ENCODE measurements at places on chromosomes 7 and 10.

DNA sequence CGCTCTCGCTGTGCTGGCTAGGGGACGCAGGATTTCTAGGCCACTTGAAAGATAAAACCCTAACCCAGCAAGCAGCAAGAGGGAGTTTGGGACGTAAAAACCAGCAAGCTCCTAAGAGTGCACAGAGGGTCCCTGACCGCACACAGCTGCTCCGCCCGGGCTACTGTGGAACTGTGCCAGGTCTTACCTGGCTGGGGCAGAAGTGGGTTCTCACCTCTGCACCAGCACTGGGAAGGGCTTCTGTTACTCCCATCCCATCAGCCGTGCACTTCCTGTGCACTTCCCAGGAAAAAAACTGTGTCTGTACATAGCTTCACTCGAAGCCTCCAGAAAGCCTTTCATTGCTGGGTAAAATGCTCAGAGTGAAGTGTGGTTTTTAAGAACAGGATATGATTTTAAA is 45.9 kb upstream of the PTF1A start:
- DNase-seq: no peak

DNA sequence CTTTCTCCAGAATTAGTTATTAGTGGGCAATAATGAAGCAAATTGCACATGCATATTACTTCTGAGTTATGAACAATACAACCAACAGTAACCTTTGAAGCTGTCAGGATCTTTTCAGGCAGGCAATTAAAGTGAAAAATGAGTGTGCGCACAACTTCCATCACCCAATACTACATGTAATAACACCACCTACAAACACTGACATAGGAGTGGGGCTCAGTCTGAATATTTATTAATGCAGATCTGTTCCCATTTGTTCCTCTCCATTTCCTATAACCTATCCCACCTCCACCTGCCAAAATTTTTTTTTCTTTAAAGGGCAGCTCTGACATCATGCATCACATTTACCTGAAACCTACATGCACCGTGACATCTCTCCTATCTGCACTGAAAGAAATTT is 177.2 kb downstream of the JAZF1 start:
- no peak for DNase-seq

DNA sequence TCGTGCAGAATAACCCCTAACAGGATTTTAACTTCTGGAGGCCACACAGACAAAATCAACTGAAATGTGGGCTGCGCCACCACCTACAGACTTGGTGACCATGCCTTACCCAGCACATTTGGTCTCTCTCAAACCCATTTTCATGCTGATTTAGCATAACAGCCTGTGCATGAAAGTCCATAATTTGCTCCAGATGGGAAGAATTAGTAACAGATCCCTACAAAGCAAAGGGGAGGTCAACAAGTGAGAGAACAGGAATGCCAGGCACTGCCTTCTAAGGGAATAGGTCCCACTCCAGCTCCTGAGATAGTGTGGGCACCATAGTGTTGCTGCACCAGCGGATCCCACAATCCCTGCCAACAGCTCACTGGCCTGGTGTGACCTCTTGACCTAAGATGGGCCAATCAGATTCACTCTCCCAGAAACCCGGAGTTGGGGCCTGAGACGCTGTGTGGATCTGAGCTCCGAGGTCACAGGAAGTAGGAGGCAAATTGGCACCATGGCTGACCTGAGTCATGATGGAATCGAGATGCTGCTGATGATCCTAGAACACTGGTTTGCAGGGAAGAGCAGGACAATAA is 32.4 kb downstream of the SLIT1 start:
- DNase-seq: no peak

DNA sequence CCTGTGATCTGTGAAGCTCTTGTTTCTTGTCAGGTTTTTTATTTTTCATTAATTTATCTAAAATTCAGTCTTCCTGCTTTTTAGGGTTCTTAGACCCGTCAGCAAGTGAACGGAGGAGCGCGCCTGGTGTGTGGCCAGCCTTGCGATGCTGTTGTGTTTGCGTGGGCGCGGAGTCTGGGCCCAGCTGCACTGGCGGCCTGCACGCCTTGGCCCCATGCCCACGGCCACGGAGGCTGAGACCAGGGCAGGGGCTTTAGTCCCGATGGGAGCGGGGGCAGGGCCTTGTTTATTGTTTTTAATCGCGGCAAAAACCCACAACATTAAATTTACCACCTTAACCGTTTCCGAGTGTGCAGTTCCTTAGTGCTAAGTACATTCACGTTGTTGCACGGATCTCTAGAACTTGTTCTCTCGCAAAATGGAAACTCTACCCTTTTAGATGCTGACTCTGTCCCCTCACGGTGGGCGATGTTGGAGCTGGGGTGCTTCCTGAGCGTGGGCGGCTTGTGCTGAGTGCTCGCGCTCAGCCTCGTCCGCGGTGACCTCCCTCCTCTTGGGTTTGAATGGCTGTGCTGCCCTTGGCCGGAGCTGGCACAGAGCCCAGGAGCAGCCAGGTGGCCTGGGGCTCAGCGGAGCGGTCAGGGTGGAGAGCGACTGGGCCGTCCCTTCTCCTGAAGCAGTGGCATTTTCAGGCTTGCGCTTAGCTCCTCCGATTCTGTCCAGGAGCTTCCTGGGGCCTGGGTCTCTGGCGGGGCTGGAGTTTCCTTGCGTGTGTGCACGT is 69.1 kb downstream of the INPP5A start:
- DNase-seq: no peak

DNA sequence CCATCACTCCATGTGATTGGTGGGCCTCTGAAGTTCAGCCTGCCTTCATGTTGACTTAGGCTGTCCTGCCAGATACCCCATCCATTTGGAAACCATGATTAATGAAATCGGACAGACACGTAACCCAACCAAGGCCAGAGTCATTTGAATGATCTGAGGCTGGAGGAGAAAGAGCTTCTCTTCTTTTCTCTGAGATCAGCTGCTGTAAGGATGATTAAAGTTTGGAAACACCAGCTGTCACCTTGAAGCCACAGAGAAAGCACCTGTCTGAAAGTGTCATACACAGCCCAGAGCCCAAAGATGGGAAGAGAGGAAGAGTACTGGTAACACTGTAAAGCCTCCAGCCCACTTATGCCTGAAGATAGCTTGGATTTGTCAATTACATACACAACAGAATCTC is 22.9 kb downstream of the NEBL start:
- no peak for DNase-seq

DNA sequence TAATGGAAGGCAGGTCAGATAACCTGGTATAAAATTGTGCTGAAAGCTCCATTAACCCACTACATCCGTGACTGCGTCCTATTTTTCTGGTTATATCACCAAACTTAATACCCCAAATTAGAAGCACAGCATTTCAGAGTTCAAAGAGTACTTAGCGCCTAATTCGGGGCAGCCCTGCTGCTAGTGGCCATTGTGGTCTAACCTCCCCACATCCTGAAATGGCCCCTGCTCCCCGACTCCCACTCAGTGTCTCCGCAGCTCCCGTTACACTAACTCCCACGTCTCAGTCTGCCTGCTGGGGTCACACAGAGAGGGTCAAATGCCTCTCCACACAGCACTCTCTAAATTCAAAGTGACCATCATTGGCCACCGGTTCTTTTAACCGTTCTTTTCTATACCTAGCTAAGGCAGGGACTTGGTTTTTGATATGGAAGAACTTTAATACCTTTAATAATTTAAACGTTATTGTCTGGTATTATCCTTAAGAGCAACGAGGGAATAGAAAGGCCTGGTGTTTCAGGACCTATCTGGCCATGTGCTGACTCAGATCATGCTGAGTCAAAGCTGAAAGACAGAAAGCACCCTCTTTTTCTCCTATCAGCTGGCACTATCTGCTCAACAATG is 117.1 kb downstream of the KMT2E start:
- no peak for DNase-seq

GRCh38 chr10:93166134-93166533 is 92.4 kb downstream of the CYP26A1 start:
- DNase-seq: no peak

DNA sequence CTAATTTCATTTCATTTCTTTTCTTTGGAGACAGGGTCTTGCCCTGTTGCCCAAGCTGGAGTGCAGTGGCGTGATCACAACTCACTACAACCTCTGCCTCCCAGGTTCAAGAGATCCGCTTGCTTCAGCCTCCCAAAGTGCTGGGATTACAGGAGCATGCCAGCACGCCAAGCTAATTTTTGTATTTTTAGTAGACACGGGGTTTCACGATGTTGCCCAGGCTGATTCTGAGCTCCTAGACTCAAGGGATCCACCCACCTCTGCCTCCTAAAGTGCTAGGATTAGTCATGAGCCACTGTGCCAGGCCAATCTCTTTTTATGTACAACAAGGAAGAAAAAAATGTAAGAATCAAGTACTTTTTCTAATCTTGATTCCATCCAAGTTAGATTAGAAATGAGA is 10.7 kb upstream of the KMT2E start:
- peak; percentile 34 for DNase-seq

DNA sequence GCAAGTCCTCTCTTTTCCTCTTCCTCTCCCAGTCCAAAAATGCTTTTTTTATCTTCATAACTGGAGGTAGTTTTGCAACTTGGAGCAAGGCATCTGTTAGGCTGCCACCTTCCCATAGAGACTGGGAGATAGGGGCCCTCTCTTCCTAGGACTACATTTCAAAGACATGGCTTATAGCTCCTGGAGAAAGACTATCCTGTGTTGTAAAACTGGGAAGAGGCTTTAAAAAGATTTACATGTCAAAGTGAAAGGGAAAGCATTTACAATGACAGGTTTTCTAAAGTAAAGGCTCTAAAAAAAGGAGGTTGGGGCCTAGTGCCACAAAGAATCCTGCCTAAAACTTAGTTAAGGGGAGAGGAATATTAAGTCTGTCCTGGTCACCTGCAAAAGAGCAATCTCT is 82.2 kb upstream of the SEMA3E start:
- DNase-seq: no peak

DNA sequence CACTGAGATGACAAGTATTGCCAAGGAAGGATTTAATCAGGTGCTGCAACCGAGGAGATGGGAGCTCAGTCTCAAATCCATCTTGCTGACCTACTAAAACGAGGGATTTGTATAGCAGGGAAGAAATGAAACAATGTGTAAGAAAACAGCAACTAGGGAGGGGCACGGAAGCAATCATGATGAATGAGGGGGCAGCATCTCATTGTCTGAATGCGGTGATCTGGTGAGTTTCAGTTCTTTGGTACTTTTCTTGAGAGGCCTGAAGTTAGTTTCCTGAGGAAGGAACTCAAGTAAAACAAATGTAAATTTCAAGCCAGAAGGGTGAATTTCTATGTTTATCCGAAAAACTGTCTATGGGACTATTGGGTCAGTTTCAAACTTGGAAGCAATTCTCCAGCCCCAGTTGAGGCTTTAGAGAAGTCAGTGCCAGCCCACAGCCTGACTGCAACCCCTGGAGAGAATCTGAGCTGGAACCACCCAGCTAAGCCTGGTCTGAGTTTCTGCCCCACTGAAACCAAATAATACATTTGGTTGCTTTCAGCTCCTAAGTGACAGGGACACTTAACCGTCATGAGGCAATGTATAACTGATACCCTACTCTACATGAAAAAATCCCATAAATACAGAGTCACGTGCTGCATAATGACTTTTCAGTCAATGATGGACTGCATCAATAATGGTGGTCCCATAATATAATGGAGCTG is 45.8 kb upstream of the TNS3 start:
- no peak for DNase-seq

DNA sequence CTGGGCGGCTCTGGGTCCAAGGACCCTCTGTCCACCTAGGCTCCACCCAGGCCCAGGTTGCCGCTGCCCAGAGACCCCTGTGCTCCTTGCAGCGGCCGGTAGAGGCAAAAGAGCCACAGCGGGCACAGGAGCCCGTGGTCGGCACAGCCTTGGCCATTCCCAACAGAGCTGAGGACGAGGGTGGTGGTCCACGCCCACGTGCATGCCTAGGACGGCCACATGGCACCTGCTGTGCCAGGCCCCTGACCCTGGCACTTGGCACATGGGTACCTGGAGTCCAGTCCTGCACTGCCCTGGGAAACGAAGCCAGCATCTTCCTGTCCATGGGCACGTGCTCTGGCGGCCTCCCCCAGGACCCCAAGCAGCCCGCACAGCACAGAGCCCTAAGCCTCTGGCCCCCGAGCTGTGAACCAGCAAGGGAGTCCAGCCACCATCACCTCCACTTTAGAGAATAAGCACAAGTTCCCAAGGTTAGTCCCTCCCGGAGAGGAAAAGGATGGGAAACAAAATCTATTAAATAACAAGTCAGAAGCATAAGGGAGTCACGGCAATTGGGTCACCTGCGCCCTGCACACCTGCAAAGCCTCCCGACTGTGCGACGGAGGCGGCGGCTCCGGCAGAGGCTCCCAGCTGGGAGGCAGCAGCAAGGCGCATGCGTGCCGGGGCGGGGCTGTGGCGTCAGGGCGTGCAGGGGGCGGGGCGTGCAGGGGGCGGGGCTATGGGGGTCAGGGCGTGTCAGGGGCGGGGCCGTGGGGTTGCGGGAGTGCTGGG is 59.1 kb downstream of the STK32C start:
- peak; percentile 11 for DNase-seq

- DNase-seq: no peak
These were observed 305.4 kb upstream of the PODXL start for GRCh38 chr7:131861620-131862346.

- DNase-seq: no peak
These were observed 20.8 kb downstream of the ADCY1 start for GRCh38 chr7:45594745-45595535.

DNA sequence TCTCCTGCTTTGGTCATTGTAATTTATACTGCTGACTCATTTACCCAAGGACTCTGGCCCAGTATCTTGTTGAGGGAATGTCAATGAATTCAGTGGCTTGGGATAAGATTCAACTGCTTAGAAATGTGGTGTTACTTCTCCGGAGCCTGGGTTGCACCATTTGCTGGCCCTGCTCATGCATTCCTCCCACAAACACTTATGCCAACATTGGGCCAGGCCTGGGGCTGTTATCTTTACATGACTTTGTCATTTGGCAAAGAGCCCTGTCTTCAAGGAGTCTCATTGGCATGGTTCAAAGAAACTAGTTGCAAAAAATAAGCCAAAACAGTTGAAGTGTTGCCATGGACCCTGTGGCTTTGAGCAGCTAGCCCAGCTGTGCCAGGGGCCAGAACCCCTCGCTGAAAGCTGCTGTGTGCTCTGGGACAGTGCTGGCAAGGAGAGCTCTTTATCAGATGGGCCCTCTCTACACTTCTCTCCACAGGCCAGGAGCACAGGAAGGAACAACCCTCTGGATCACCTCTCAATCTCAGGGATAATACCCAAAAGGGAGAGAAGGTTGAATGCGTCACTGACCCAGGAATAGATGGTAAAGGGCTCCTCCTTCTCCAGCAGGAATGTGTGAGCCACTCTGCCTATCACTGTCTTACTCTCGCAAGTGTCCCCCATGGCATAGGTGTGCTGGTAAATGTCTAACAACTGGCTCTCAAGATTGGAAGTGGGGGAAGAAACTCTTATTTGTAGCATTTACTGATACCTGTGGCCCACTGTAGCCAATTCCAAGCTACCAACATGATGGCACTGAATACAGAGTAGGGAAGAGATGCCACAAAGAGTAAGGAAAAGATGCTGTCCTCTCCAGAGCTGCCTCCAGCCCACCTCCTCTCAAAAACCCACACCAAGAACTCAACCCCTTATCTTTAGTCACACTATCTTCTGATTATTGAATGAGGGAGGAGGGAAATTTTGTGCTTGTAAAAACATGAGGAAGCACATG is 23.5 kb upstream of the PDE1C start:
- DNase-seq: no peak

GRCh38 chr7:45598886-45599520 is 24.8 kb downstream of the ADCY1 start:
- no peak for DNase-seq
